Fibroblast of skin of right biceps (primary cell): ENCODE measurements at places on chromosomes 1 and 21.

DNA sequence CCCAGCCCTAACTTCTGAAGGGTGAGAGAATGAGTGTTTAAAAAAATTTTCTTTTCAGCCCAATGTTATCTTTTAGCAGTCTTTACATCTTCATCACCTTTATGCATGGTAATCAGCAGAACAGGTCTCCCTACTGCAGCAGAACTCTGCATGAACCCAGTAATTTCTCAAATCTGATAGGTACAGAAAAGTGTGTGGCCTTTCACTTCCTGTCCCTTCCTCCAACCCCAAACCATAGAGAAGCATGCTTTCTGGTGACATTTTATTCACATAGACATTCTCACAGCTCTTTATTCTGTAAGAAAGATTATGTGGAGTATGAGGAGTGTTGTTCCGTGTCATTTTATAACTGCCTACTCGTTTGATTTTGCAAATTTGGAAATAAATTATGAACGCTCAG lies 68.6 kb downstream of the RPAP2 start:
- no peak for DNase-seq

- DNase-seq = no peak
Measured at GRCh38 chr1:68016381-68016780, 34.0 kb downstream of the DIRAS3 start.

- DNase-seq = no peak
Measured at GRCh38 chr21:14824126-14824525, 240.7 kb downstream of the NRIP1 start.

DNA sequence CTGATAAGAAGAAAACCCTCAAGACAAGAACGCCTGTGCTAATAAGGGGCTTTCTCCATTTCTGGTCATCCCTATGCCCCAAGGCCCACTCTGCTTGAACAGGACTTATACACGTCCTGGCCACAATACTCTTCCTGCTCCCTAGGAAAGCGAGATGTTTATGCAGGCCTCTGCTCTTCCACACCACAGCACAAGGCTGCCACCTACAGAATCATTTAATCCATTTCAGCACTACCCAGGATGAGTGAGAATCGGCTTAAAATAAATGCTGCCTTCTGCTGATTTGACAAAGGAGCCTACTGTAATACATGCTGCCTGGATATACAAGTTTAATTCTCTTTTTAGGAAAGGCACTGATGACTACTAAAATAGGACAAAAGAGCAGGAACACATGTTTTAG lies 29.4 kb downstream of the FRRS1 start:
- peak; percentile 70 for DNase-seq
